ENCODE measurements at places on chromosomes 2 and 18. TPM values are rescaled to one million over a fixed set of nuclear protein-coding genes. Genes with fewer than 3 reads are reported as not detected.

ERMN gene
- polyA plus RNA-seq: not detected

DNA sequence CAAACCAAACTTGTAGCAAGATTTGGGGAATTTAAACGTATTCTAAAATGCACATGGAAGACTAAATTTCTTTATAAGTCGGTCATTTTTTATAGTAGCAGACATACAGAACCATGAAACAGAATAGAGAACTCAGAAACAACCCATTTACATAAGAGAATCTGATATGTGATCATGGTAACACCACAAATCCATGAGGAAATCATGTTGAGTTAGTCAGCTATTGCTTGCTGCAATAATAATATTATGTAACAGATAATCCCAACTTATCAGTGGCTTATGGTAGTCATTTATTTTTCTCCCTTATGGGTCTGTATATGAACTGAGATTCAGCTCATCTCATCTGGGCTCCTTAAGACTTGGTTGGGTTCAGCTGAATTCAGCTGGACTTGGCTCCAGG, 103.4 kb upstream of the SERTAD2 start:
- no peaks in the 10 kb centered on the region for H3K36me3 ChIP-seq
- H3K4me1 ChIP-seq: peaks cover 2% of the 10 kb centered on the region
- no peak overlapping the region for H3K4me3 ChIP-seq
- no peak overlapping the region for H3K27ac ChIP-seq
- DNase-seq: no peak

GRCh38 chr2:235924675-235925063, 243.5 kb downstream of the GBX2 start:
- no peaks in the 10 kb centered on the region for H3K36me3 ChIP-seq
- no peak overlapping the region for H3K4me3 ChIP-seq
- no peaks in the 10 kb centered on the region for H3K4me1 ChIP-seq

DNA sequence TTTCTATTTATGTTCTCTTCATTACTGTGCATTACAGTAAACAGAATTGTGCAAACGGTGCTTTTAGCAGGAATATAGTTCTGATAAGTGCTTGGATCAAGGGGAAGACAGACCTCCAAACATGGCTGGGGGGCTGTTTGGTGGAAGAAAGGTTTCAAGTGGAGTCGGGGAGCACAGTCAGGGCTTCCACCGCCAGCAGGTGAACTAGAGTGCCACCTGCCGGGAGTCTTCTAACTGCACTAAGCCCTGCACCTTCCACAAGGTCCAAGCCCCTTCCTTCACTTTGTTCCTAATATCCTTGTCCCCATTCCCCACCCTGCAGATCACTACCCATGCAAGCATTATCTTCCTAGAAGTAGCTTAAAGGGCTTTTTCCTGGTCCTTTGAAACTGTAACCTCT, 11.1 kb downstream of the ONECUT2 start:
- no peaks in the 10 kb centered on the region for H3K36me3 ChIP-seq
- no peak for DNase-seq
- H3K27me3 ChIP-seq: peaks cover 30% of the 10 kb centered on the region
- no peak overlapping the region for H3K4me3 ChIP-seq
- H3K27ac ChIP-seq: no peak overlapping the region

LHCGR gene
- not detected for polyA plus RNA-seq

DNA sequence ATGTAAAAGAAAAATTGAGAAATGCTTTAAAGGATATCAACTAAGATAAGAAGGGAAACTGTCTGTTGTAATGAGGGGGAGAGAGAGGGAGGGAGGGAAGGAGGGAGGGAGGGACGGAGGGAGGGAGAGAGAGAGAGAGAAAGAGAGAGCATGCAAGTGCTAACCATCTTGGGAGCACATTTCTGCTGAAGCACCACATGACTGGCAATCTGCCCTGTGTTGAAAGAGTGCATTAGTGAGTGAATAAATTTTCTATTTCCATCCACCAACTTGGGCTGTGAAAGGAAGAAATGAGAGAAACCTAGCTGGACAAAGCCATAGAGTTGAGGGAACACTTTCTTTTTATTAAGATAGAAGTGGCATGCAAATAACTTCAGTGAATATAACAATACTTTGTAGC, 110.7 kb downstream of the TMX3 start:
- no peak overlapping the region for H3K4me3 ChIP-seq
- no peaks in the 10 kb centered on the region for H3K27me3 ChIP-seq
- no peaks in the 10 kb centered on the region for H3K4me1 ChIP-seq
- no peak for DNase-seq

Measured in endothelial cell of umbilical vein (primary cell).